Activated CD4-positive, alpha-beta T cell treated with anti-CD3 and anti-CD28 coated beads for 24 hours (primary cell): ENCODE measurements at places on chromosomes 16 and 17.

DNA sequence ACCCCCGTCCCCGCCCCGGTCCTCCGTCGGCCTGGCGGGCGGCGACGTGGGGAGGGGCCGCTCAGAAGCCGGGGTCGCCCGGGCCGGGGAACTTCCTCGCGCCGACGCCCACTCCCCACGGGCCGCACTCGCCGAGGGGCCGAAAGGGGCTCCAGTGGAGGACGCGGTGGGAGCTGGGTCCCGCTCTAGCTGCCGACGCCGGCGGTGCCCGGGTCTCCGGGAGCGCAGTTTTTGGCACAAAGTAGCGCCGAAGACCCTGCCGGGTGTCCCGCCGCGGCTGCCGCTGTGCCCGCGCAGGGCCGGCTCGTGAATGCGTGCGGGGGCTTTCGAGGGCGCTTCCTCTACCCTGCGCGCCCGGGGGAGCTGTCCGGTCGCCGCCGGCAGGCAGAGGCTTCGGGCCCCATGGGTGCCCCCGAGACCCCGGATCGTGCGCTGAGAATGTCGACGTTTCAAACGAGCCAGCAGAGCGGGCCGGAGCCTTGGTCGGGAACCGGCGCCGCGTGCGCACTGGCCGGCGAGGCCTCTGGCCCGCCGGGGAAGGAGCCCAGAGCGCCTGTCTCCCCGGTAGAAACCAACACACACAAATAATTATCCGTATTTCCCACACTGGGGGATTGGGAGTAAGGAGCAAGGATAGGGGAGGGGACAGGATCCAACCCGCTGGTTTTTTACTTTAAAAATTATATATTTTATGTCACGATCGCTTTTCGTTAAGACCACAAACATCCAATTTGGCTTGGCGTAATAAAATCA, 46.6 kb upstream of the SLC38A10 start:
- no peak for DNase-seq

- no peak for DNase-seq
Observed at GRCh38 chr17:17341452-17341851, 38.3 kb downstream of the NT5M start.

- DNase-seq, result no peak
Observed at GRCh38 chr17:34301986-34302385, 16.4 kb downstream of the CCL11 start.

DNA sequence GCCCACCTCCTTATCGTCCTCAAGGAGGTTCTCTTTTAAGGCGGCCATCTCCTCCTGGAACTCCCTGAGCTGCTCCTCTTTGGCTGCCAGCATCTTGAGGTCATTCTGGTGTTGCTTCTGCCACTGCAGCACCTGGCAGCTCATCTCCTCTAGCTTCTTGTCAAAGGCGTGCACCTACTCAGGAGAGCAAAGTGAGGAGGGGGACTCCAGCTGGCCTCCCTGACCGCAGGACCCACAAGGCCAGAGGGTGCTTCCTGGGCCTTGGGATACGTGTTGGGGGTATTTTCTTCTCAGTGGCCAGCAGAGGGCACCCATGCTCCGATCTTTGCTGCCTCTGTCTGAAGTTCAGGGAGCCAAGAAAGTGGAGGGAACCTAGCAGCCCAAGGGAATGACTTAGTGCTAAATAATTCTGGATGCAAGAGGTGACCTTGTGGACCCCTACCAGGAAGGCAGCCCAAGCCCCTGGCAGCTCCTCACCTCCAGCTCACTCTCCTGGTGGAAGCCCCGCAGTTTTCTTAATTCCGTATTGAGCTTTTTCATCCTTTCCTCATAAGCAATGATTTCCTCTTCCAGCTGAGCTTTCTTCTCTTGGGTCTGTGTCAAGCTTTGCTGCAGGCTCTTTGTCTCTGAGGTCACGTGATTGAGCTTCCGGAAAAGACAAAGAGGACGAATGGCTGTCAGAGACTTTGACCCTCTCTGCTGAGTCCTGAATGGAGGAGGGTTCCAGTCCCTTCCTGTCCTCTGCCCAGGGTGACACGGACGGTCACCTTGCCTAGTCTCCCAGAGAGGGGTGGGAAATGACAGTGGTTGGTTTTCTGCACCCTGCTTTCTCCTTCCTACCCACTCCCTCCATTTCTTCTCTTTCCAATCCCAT, 31.4 kb downstream of the DHX38 start:
- peak; percentile 42 for DNase-seq

- DNase-seq, result no peak
Observed at GRCh38 chr17:72125742-72126141, 4.9 kb downstream of the SOX9 start.

DNA sequence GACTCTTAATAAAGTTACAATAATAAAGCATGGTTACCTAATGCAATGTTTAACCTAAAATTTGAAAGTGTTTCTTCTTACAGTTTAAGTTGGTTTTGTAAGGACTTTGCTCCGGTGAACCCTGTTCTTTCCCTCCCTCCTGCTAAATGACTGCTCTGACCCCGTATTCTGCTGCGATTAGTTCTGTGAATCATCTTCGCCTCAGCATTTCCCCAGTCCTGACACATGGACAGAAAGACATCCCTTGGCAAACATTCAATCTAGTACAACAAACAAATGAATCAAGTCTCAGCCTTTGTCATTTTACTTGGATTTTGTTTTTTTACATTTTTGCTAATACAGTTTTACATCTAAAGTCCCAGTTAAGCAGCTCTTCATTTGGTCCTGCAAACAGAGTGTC, 15.4 kb downstream of the KCNJ2 start:
- no peak for DNase-seq

DNA sequence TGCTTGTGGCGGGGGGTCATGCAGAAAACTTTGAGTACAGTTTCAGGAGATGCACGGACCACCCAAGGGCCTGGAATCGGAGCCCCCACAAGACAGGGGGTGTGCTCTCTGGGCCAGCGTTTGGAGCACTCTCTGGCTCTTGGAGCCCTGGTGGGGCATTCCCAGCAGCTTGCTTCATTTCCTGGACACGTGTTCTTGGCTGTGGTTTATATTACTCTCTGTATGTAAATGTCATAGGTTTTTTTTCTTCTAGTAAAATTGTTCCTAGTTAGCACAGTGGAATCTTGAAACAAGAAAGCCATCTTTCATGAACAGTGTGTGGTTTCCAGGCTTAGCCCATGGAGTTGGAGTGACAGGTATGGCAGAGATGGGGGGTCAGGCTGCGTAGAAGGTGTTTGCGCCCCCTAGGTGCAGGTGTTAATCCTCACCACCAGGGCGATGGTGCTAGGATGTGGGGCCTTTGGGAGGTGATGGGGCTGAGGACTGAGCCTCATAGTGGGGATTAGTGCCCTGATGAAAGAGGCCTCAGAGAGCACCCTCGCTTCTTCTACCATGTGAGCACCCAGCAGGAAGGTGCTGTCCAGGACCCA, 79.8 kb downstream of the JPH3 start:
- DNase-seq, result no peak

GRCh38 chr17:30219315-30219714, 16.2 kb downstream of the SLC6A4 start:
- DNase-seq, result no peak
